ENCODE measurements at places on chromosomes 16 and 17.

- DNase-seq: no peak
Observed at GRCh38 chr16:68090130-68090529, 5.0 kb downstream of the NFATC3 start.

GRCh38 chr17:1077581-1077985 lies 80.7 kb downstream of the TIMM22 start:
- DNase-seq: no peak

DNA sequence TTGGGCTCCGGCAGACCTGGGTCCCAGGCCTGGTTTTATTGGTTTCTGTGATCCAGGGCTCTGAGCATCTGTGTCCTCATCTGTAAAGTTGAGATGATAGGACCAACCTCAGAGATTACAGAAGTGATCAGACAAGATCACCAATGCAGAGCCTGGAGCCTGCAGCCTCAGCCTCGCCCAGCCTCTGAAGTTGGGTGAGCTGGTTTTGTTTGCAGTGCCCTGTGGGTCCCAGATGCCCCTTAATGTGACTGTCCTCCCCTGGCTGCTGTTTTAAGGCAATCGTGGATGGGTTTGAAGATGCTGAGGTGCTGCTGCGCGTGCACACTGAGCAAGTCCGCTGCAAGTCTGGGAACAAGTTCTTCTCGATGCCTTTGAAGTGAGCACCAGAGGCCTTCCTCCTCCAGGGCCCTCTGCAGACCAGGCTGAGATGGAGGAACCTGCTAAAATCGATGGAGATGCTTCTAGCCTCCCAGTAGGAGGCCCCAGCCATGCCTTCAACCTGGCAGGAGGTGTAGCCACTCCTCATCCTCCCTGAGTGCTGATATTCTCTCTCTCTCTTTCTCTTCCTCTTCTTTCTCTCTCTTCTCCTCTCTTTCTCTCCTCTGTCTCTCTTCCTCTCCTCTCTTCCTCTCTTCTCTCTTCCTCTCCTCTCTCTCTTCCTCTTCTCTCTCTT lies 5.6 kb upstream of the MMP15 start:
- DNase-seq: no peak

GRCh38 chr16:4450931-4451519 lies 23.4 kb downstream of the NMRAL1 start:
- no peak for DNase-seq

DNA sequence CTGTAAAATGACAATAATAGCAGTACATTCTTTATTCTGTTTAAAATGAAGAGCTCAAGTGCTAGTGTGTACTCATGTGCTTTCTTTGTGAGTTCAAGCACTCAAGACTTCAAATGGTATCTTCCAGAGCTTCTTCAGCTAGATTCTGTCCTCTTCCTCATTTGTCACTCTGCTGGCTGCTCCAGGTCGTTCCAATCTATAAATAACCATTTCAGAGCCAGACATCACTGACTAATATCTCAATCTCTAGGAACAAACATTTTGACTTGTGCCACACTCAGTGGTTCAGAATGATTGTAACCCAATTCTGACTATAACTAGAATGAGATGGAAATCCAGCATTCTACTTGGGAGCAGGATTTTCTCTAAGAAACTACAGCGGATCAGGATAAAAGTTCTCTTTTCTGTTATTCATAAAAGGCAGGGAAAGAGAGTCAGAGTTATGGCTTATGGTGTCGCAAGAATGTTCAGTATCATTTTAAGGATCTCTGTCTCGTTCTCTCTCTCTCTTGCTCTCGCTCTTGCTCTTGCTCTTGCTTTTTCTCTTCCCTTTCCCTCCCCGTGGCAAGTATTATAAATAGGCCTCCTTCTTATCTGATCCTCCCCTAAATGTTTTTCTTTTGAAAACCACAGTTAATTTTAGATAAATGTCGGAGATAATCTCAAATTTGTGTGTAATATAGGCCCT lies 116.3 kb upstream of the MAF start:
- no peak for DNase-seq

DNA sequence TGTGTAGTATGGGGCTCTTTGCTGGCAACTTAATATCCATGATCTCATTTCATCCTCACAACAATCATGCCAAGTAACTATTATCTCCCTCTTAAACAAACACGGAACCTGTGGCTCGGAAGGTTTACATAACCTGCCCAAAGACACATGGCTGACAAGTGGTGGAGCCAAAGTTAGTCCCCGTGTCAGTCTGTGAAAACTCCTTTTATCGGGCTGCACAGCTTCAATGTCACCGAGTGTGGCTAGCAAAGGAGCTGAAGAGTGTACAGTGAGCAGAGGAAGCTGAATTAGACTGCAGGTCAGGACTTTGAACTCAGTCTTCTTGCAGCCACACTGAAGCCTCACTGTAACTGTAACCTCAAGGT lies 80.3 kb downstream of the PARN start:
- no peak for DNase-seq

DNA sequence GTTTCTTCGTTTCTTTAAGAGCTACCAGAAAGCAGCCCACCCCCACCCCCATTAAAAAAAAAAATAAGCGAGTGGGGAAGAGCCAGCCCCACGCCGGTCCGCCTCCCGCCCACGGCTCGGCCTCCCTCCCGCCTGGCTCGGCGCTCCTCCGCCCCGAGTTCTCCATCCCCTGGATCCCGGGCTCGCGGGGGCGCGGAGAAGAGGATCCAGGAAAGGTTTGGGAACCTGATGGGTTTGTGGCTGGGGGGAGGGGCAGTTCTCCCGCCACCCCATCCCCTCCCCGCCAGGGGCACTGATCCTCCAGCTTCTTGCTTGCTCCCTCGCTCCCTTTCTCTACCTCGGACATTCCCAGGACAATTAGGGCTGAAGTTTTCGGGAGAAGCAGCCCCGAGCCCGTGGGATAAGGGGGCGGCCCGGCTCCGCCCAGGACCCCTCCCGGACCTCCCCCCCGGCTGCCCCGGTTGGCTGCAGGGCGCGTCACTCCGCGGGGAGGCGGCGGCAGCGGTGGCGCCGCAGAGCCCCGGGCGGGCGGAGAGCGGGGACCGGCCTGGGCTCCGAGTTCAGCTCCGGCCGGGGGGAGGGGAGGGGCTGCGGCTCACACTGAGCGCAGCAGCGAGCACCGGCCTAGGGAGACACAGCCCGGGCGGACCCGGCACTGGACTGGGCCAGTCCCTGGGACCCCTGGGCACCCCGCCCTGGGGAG lies 1.0 kb upstream of the SALL1 start:
- no peak for DNase-seq

DNA sequence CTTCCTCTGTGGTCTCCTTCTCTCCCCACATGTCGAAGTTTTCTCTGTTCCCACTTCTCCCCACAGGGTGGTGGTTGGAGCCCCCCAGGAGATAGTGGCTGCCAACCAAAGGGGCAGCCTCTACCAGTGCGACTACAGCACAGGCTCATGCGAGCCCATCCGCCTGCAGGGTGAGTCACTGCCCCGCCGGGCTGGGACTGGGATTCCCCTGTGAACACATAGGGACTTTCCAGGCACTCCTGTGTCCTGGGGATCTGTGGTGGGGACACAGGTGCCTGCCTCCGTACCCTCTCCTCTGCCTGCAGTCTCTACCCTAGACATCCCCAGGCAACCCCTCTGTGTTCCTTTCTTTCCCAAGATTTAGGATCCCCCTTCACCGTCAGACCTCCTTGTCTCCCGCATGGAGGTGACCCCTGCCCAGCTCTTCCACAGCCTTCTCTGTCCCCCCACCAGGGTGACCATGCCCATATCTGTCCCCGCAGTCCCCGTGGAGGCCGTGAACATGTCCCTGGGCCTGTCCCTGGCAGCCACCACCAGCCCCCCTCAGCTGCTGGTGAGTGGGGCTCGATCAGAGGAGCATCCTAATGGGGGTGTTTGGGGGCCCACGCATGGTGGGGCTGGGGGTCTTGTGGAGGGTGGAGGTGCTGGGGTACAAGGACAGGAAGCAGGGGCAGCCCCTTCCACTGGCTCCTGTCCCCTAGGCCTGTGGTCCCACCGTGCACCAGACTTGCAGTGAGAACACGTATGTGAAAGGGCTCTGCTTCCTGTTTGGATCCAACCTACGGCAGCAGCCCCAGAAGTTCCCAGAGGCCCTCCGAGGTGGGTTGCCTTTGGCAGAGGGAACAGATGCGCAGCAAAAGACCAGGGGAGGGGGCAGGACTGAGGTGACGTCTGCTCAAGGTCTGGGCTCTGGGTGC lies 5.8 kb downstream of the ITGAM start:
- DNase-seq: peak; percentile 59

GRCh38 chr17:64216338-64217248 lies 46.5 kb downstream of the TEX2 start:
- DNase-seq: no peak

- no peak for DNase-seq
Observed at GRCh38 chr16:10136916-10137315, 45.3 kb downstream of the GRIN2A start.

- DNase-seq: no peak
Observed at GRCh38 chr17:80599546-80600305, 55.1 kb downstream of the RPTOR start.

DNA sequence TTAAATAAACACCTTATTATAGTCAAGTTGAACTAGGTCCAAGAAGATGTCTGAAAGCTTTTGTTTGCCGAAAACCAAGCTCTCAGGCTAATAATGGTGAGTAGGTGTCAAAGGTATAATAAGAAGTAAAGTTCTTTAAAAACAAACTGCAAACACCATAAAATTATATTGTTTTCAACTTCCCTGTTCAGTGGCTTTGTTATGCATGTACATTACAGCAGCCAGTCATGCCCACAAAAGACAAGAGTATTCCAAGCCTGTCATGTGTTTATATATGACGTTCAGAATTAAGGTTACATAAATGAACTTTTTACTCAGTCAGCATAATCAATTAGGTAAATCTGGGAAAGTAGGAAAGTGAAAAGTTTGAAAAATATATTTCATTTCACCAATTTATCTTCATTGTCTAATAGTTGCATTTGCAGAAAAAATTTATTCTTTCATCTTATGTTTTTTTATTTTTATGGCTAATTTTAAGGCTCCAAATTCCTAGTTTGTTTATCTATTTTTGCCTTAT lies 928.7 kb upstream of the SOX9 start:
- DNase-seq: no peak

GRCh38 chr16:85491798-85492294 lies 121.3 kb upstream of the GSE1 start:
- no peak for DNase-seq

GRCh38 chr17:37300683-37301082 lies 75.1 kb upstream of the C17orf78 start:
- no peak for DNase-seq

DNA sequence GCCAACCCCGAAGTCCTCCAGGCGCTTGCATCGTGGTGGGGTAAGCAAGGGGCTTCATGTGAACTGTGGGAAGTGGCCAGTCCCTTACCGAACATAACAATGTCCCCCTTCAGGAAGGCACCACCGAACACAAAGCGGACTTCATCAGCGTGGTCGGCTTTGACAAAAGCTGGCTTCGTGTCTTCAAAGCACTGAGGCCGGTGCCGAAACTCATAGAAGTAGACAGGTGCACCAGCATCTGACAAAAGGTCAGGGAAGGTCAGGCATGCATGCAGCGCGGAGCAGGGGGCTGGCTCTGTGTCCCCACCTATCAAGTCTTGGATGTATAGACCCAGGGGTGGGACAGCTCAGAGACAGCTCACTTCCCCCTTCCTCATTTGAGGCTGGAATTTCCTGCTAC lies 16.6 kb upstream of the CES1 start:
- DNase-seq: no peak

DNA sequence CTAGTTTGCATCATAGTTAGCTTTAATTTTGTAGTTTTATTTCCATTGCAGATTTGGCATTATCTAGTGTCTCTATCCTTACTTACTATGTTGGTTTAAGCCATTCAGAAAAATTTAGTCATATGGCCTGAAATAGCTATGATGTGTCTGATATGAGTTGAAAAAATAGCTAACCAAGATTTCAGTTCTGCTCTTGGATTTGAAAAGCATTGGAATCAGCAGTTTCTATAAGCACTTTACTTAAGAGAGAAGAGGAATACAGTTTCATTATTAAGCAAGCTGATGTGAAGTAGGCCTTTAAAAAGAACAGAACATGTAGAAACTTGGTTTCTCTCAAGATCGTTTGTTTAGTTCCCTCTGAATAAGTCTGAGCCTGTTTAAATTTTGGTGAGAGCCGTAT lies 25.9 kb downstream of the LPCAT2 start:
- no peak for DNase-seq

Measured in activated gamma-delta T cell (primary cell).